ENCODE measurements at places on chromosomes 1 and 21.

- no peak for DNase-seq
These were observed 7.2 kb downstream of the KISS1 start for GRCh38 chr1:204188959-204189639.

GRCh38 chr1:30234091-30234490 is 489.3 kb downstream of the MATN1 start:
- no peak for DNase-seq

DNA sequence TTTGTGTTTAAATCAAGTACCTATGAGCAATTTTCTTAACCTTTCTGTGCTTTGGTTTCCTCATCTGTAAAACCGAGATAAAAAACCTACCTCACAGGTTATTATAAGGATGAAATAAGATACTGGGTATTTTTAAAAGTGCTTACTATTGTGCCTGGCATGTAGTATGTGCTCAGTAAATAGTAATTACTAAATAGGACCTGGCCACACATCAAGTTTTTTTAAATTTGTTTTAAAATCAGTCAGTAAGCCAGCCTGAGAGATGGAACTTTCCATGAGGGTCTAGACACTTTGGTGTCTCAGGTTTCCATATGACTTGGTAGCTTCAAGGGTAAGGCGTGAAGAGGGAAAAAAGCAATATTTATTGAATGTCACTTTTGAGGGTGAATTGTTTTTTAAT is 7.0 kb upstream of the ATF3 start:
- no peak for DNase-seq

DNA sequence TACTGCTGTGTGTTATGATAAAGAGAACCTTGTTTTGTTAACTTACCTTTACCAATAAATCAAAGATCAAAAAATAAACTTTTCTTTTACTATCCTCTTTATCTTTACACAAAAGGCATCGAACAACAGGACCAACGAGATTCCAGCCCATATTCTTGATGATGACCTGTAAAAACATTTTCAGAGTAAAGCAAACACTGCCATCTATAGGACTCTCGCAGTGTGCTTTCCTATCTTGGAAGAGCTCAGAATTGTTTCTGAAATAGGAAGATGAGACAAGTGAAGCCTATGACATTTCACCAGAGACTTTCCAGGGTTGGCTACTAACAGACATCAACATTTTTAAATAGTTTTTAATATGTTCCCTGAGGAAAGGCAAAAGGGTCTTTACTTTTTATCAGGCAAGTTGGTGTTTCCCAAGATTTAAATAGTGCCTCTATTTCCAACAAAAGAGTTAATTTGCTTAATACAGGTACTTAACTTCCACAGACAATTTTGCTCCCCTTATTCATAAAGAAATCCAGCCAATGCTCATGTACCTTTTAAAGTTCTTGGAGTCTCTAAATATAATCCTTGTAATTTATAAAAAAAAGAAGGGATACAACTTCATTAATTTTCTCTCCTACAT is 7.3 kb downstream of the GLMN start:
- DNase-seq, result no peak

- no peak for DNase-seq
These were observed 37.5 kb downstream of the TRPM2 start for GRCh38 chr21:44390886-44391285.

- DNase-seq, result no peak
These were observed 111.9 kb downstream of the PTPN14 start for GRCh38 chr1:214439352-214440119.

DNA sequence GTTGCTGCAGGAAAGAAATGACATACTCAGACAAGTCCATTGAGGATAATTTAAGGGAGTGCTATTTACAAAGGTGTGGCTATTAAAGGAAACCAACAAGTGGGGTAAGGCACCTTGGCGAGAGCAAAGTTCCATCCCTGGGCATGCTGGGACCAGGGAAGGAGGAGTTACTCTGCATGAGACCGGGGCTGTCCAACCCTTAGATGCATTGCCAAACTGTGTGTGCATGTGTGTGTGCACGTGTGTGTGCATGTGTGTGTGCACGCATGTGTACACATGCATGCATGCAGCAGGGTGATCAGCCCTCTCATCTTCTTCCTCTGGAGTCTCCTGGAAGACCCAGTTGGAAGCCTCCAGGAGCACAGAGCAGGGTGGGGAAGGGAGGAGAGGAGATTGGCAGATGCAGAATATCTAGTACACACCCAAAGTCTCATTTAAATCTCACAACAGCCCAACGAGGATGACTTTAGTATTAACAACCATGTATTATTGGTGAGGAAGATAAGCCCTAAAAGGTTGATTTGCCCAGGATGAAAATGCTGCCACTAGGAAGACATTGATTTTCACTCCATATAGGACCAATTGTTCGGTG is 72.2 kb upstream of the CD34 start:
- no peak for DNase-seq

GRCh38 chr1:203217139-203217655 is 12.3 kb downstream of the CHIT1 start:
- DNase-seq, result no peak

DNA sequence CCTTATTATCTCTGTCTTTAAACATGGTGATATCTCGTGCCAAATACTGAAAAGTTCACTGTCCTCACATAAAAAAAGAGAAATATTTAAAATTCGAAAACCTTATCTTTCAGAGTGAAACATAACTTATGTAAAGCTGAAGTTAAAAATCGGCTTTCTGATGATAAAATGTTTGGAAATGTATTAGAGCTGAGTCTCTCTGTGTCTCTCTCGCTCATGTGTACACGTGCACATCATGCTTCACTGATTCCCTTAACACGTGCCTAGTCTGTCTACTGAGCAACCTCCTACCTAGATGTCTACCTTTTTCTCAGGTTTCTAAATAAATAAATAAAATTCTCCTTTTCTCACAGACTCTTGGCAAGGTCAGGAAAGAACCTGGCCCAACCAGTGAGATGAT is 17.1 kb downstream of the HHIPL2 start:
- DNase-seq, result no peak

- DNase-seq, result no peak
These were observed 644.2 kb upstream of the PLXNA2 start for GRCh38 chr1:208888376-208888775.

GRCh38 chr1:156692441-156692924 is 12.9 kb downstream of the CRABP2 start:
- no peak for DNase-seq

- DNase-seq, result no peak
These were observed 11.2 kb downstream of the SIM2 start for GRCh38 chr21:36709868-36710728.

GRCh38 chr1:99660496-99660895 is 14.6 kb downstream of the PALMD start:
- no peak for DNase-seq

DNA sequence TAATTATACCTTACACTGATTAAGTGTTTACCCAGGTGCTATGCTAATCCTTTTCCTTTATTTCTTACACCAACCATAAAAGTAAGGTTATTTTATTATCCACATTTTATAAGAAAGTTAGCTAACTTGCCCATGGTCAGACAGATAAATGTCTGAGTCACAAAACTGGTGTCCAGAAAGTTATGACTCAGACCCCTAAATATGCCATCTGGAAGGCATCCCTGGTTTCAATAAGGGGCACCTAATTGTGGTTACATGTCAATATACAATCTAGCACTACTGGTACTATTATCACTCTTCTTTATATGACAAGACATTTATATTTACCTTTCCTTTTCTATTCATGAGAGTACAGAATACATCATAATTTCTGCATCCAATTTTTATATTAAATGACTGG is 496.5 kb upstream of the ADGRL2 start:
- no peak for DNase-seq

GRCh38 chr1:12621346-12622335 is 3.6 kb upstream of the DHRS3 start:
- DNase-seq, result no peak

GRCh38 chr1:177355575-177355974 is 184.8 kb downstream of the BRINP2 start:
- no peak for DNase-seq

DNA sequence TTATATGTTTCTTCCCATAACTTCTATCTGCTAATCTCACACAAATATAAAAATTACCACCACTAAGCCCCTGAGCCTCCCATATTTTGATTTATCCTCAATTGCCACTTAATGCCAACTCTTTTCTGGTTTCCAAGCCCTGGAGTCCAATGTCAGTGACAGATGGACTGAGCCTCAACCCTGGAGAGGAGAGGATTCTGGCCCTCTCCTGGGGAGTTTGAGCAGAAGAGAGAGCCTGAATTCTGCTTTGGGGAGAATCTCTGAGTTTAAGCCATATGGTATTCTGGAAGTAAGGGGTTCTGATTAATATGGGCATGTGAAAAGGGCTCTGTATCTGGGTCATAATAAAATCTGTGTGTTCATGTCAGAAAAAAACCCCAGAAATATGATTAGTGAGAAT is 8.5 kb downstream of the CADM3 start:
- DNase-seq, result no peak

- DNase-seq, result no peak
These were observed 32.4 kb upstream of the SCCPDH start for GRCh38 chr1:246691622-246692495.

- no peak for DNase-seq
These were observed 76.9 kb upstream of the NEK2 start for GRCh38 chr1:211752317-211752716.

DNA sequence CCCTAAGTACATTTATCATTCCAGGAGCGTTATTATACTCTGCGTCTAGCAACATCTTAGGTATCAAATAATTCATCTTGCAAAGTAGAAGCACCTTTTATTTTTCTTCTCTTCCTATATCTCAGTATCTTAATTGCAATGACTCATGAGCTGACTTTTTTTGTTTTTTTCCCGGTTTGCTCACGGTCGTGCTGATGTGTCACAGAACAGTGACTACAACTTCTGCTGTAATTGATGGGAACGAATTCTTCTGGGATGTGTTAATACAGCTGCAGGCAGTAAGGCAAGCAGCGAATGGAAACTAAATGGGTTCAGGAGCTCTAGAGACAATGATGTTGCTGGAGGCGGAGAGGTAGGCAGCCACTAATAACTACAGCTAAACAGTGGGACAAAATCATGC is 89.8 kb upstream of the TMPRSS15 start:
- DNase-seq, result no peak

- no peak for DNase-seq
These were observed 1.9 kb upstream of the MYOC start for GRCh38 chr1:171654201-171654941.

- DNase-seq, result no peak
These were observed 60.5 kb upstream of the FOXD3 start for GRCh38 chr1:63261736-63262458.

GRCh38 chr21:33197496-33197895 is 32.2 kb upstream of the IFNAR2 start:
- no peak for DNase-seq

DNA sequence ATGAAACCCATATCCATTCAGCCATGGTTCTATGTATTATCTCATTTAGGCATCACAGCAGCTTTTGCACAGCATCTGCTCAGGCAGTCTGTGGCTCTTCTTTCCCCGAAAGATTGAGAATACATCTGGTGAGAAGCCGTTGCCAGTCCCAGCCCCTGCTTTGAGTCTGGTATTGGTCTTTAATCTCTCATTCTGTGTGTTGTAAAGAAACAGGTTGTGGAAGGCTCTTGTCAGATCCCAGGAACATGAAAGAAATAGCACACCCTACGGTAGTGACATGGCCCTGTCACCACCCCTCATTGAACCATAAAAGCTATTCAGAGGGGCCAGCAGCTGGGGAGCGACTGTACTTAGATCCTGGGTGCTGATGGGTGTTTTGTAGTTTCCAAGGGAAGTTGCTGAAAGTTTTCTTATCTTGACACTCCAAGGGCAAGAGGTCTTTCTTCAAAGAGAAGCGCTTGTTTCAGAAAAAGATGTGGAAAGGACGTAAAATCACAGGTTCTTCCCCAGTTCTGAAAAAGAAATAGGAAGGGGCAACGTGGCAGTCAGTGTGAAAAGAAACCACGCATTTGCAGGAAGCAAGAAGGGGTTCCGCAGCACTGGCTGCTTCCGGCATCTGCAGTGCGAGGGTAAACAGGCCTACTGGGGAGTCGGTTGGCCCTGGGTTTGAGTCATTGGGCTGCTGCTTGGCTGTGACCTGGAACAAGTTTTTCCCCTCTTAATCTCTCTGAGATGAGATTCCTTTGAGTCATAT is 145.0 kb downstream of the DHRS3 start:
- DNase-seq, result peak; percentile 82

DNA sequence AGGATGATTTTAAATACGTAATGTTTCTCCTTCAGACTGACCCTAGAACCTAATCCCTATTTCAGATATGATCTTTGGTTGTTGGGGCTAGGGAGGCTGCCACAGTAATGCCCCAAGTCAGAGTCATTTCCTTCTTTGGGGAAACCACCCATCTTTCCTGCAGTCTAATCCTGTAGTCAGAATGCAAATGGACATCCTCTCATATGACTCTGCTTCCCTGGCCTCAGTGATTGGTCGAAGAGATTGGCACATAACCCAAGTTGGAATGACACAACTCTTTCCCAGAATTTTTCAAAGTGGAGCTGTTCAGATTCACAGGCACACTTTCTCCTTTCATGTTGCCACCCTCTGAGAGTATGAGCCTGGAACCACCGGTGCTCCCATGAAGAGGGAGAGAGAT is 58.8 kb upstream of the ZNF644 start:
- DNase-seq, result no peak

DNA sequence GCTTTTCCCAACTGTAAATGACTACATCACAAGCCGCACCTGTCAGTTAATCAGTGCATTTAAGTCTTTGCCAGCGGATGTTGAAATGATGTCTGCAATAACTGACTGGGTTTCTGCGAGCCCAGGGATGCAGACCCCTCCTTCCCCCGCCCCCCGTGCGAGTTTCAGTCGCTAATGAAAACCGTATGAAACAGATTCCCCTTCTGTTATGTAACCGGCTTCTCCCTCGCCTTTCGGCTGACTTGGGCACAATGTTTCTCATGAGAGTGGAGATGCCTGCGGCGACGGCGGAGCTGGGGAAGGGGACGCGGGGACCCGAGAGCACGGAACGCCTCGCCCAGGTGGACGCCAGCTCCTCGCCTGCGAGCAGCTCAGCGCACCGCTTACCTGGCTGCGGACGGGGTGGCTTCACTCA is 753 bp downstream of the KCNJ6 start:
- DNase-seq, result no peak

- DNase-seq, result no peak
These were observed 17.2 kb upstream of the SEMA4A start for GRCh38 chr1:156135930-156136871.

GRCh38 chr1:192045131-192045530 is 113.1 kb upstream of the RGS18 start:
- DNase-seq, result no peak

- no peak for DNase-seq
These were observed 15.8 kb downstream of the COLGALT2 start for GRCh38 chr1:184021728-184022127.

- no peak for DNase-seq
These were observed 274.8 kb upstream of the KAZN start for GRCh38 chr1:14323568-14324247.

- DNase-seq, result no peak
These were observed 253.1 kb upstream of the FGGY start for GRCh38 chr1:59043796-59044195.

GRCh38 chr21:39625211-39625895 is 12.6 kb downstream of the B3GALT5 start:
- DNase-seq, result no peak

DNA sequence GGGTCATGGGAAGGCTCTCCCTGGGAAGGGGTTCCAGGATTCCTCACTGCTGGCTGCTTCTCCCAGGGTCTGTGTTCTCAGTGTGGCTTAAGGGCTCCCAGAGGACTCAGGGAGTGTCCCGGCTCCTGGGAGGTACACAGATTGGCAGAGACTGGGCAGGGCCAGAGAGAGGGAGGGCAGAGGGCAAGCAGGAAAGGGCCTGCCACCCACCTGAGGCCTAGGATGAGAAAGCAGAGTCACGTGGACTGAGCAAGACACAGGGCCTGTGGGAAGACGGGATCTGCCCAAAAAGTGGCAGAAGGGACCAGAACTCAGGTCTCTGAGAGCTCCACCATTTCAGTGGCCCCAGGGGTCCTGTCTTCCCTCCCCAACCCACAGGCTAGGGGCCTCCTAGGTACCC is 871 bp downstream of the SLFNL1 start:
- DNase-seq, result no peak

All from KG1 (cell line).